Hematopoietic multipotent progenitor cell (in vitro differentiated cells): ENCODE measurements at places on chromosomes 13 and 19. TPM values are rescaled to one million over a fixed set of nuclear protein-coding genes. Genes with fewer than 3 reads are reported as not detected.

DNA sequence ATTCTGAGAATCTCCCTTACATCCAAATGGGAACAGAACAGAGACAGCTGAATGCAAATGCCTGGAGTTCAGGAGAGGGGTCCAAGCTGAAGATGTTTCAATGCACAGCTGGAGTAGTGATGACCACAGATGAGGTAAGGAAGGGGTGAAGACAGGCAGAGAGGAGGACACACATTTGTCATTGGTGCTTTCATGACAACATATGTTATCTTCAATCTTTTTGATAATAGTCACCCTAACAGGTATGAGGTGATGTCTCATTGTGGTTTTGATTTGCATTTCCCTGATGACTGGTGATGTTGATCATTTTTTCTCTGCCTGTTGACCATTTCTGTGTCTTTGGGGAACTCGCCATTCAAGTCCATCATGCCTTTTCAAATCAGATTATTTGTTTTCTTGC is 19.2 kb downstream of the SIGLEC7 start:
- no peak for DNase-seq

- DNase-seq = no peak
Observed at GRCh38 chr13:100300708-100301107, 211.8 kb downstream of the PCCA start.

DNA sequence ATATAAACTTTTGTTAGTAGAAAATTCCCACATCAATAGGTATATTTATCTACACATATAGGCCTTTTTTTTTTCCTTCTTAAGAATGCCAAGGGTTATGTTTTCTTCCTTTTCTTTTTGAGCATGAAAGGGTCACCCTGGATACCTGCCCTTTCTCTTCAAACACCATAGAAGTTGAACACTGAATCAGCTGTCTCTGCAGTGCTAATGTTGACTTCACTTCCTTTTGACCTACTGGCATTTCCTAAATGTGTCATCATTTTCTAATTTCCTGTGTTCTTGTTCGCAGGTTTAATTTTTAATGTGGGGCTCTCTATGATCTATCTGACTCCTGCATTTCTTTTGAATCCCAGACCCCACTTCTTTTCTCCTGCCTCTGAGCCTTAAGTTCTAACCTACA is 532.0 kb downstream of the GPC6 start:
- DNase-seq = no peak

- DNase-seq = no peak
Observed at GRCh38 chr13:83136660-83137059, 745.6 kb downstream of the SLITRK1 start.

DNA sequence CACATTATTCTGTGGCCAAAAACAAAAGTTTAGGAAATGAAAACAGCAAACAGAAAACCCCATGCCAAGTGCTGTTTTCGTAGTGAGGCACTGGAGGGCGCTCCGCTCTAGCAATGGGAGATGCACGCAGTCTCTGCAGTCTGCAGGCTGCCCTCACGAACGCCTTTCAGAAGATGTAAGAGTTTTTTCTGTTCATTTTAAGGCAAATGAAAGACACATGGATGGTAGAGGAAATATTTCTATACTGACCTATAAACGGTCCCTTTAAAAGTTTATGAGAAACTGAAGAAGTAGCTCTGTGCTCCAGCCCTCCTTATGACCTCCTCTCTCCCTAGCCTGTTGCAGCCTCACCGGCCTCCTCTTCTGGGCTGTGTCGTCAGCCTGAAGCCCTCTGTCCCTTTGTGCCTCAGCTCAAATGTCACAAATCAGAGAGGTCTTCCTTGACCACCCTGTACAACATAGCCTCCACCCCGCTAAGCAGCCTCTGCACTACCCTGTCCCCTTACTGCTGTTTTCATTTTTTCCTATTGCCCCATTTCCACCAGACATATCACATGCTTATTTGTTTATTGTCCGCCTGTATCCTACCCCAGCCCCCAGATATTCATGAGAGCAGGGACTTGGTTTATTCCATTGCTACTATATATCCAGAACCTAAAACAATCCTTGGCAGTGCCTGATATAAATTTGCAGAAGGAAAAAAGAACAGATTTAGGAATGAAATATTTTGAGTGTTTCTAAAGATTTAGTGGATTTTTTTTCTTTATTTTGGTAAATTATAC is 116.4 kb downstream of the TM9SF2 start:
- no peak for DNase-seq

DNA sequence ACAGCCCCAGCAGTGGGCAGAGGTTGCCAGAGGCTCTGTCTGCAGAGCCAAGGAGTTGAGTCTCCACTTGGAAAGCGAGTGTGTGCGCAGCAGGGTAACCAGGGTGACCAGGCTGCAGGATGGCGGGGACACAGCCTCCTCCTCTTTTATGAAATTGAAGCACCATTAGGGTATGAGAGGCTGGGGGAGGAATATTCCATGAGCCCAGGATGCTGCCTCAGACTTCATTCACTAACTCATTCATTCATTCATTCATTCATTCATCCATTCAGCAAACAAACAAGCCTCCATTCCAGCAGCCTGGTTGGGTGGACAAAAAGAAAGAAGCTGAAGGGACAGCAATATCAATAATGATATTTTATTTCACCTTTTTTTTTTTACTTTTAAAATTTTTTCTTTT is 6.6 kb upstream of the LMTK3 start:
- no peak for DNase-seq

Gene FCER2
- 2.7 TPM for total RNA-seq

Gene APOE
- 6.2 TPM for total RNA-seq

Gene SLC1A6
- total RNA-seq = 15.3 TPM

Gene ZNF99
- total RNA-seq = 0.27 TPM
